ENCODE measurements at places on chromosomes 11 and 22.
A peak's percentile ranks its signal among the peaks of the same experiment; 100 is the strongest.

GRCh38 chr11:11581481-11581880, 40.3 kb downstream of the GALNT18 start:
- no peak for DNase-seq

GRCh38 chr11:64933935-64934681, 1.6 kb downstream of the GPHA2 start:
- DNase-seq: no peak

DNA sequence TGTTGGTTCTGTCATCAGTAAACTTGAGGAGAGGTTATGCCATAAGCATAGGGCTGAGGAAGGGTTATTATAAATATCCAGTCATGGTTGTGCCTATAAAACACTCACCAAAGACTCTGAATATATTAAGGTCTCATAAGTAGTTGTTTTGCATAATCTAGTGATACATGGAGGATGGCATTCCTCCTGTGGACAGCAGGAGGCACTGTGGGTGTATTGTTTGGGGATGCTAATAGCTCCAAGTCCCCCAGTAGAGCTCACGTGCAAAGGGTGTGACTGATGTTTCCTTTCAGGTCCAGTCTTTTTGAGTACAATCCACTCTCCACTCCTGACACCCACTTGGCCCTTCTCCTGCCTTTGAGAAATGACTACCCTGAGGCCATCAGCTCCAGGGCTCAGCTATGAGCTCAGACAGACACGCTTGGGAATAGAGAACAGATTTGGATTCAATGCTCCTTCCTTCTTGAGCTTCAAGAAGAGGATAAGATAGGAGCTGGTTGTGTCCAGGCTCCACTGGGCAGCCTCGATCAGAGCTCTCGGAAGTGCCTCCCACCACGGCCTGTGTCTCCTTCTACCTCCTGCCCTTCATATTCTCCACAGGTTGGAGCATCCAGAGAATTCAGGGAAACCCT, 85.2 kb upstream of the IGLL5 start:
- DNase-seq: no peak

DNA sequence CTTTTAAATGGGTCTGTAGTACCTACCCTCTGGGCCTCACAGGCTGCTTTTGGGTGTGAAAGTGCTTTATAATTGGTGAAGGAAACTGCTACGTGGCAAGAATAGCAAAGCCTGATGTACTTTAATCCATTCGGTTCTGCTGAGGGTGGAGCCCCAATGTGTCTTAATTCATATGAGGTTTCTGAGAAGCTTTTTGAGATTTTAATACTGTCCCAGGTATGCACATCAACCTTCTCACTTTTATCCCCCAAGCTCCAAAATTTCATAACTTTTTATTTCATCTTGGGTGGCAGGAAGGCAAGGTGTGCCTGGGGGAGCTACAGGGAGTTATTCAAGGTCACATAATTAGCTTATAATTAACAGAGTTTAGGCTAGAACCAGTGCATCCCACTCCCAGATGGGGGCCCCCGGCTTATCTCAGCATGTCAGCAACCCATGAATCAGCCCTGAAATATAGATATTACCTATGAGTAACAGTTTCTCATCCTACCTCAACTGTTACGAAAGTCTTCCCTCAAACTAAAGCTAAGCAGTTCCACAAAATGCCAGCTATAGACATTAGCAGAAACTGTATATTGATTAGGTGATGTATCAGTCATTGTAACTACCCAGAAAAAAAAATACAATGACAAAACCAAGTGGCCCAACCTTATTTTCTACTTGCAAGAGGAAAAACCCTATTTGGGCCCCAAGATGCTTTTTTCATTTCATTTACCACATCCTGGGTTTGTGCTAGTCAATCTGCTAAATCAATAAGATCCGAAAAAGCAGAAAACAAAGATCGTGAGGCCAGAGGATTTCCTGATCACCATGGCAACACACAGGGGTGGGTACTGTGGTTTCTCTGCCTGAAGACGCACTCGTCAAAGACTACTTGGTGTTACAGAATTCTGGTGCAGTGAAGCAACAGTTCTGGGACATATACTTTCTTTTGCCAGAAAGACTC, 26.7 kb downstream of the CD44 start:
- no peak for DNase-seq

GRCh38 chr11:29268733-29269132, 748.1 kb downstream of the KCNA4 start:
- DNase-seq: no peak

GRCh38 chr11:79852176-79852575, 411.3 kb upstream of the TENM4 start:
- DNase-seq: no peak

DNA sequence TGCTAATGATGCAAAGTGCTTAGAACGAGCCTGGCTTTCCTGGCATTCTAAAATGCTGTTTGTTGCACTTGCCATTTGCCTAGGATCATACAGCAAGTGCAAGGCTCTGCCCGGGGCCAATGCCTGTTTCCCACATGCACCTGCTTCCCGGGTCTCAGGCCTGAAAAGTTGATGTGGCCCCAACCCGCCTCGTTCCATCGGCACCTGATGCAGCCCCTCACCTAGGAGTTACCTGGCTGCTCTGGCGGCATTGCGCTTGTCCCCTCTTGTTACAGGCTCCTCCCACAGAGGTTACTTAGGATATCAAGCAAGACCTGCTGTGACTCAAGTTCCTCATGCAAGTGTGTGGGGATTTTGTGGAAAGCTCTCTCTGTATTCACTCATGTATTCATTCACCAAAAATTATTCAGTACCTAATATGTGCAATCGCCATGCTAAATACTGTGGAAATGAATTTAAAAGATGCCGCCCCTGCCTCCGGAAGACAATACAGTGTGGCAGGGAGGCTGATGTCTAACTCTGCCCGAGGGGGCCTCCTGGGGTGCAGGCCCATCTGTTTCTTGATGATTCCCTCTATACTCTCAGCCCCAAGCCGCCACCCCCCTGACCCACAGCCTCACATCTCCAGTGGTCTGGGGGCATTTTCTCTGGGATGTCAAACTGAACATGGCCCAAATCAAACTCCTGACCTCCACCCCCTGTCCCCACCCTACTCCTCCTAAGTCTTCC, 184.5 kb downstream of the EFCAB6 start:
- no peak for DNase-seq

GRCh38 chr22:26416256-26416655, 12.8 kb upstream of the ASPHD2 start:
- DNase-seq: no peak

DNA sequence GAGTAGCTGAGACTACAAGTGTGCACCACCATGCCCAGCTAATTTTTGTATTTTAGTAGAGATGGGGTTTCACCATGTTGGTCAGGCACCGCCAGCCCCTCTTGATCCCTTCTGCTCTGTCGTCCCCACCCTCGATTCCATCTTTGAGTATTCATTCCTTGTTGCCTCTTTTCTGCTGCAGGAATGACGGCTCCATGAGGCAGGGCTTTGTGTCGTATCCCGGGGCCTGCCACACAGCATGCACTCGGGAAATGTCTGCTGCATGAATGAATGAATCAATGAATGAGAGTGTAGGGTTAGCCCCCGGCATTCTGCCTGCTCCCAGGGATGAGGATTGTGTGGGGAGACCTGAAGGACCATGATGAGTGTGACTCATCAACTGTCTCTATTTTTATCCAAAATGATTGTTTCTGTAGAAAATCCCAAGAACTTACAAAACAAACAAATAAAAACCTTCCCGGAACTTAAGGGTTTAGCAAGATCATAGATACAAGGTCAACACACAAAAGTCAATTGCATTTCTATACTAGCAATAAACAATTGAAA, 54.6 kb upstream of the SLC22A12 start:
- no peak for DNase-seq

DNA sequence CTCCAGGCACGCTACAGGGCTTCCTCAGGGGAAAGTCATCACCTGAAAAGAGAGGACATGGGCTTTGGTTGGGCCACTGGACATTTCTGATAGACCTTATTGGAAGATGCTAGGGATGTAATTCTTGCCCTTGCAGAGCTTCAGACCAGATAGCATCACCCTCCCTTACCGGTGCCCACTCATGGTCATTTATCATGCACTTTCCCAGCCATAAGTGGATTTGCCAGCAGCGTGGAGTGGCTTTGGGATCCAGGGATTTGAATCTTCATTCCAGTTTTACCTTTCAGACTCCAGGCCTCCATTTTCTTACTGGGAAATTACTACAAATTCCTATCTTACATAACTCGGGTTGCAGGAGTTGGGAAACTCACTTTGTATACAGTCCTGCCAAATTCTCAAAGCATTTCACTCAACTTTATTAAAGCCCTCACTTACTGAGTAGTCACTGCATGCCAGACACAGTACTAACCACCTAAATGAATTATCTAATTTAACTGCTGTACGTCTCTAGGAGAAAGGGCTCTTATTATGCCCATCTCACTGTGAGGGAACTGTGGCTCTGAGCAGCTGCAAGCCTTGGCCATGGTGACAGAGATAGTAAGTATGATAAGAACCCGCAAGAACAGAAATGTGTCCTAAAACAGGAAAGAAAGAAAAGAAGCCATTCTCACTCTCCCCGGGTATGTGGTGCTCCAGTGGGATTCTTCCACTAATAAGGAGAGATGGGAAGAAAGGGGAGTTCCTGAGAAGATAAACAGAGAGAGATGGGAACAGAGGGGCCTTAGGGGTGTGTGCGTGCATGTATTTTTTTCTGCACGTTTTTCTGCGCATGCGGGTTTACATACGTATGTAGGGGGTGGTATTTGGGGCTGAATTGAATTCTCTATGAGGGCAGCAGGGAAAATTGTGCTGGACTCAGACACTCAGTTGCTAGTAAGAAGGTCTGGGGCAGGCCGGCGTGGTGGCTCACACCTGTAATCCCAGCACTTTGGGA, 9.7 kb downstream of the CHRM1 start:
- DNase-seq: no peak

DNA sequence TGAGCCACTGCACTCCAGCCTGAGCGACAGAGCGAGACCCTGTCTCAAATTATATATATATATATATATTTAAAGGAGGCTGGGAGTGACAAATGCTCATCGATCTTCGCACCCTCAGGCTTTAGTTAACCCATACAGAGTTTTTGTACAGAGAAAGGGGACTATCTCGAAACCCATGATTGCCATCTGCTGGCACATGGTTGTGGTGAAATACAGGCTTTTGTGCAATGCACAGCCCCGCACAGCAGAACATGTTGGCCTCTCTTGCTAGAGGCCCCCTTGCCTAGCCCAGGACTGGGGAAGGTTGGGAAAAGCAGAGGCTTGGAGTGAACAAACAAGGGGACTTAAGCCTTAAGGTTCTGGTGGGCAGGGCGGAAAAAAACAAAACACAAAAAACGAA, 3.6 kb downstream of the MYBPC3 start:
- DNase-seq: no peak

GRCh38 chr11:63914896-63915691, 1.9 kb downstream of the RCOR2 start:
- DNase-seq: no peak

DNA sequence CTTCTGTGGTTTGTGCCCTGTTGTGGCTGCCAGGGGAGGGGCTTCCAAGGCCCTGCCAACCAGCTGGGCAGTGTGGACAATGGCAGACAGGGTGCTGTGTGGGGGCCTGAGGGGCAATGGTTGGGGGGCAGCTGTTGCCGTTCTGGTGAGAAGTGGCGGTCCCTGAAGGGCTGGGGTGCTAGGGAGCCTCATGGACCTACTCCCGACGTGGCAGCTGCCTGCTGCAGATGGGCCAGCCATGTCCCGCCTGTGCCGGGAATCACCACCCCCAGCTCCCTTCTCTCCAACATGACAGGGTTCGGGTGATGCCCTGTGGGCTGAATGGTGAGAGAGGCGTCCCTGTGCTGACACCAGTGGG, 74.2 kb downstream of the KCNQ1 start:
- DNase-seq: no peak

DNA sequence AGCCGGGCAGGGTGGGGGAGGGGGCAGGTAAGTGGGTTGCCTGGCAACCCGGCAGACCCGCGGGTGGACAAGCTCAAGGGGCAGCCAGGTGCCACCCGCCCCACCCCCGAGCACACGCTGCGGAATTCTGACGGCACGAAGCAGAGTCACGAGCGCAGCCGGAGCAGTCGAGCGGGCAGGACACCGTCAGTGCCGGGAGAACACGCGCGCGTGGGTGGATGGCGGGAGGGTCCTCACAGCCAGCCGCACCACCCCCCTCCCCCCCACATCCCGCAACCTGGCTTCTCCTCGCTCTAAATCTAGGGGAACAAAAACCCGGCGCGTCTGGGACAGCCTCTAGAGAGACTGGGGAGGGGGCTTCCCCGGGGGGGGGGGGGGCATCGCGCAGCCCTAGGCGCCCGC, 133.1 kb upstream of the HSD17B12 start:
- DNase-seq: no peak

DNA sequence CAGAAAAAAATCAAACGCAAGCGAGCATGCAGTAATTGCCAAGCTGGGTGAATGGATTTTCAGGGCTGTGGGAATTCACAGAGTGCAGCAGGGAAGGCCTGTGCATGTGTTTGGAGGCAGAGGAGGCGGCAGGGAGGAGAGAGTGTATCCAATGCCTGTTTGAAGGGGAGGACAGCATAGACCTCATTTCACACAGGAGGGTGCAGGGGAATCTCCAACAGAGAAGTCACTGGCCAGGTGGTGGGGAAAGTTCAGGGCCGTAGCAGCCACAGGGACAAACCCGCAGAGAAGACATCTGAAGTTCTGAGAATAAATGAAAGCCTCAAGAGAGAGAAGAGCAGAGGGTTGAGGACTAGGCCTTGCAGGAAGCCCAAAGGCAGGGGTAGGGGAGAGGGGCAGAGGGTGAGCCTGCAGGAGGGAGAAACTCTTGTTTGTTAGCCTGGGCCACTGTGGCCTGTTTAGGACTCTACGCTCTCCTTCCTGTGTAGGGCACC, 19.2 kb upstream of the KDM2A start:
- DNase-seq: no peak

GRCh38 chr11:115580927-115581680, 76.9 kb upstream of the CADM1 start:
- DNase-seq: peak; percentile 1

DNA sequence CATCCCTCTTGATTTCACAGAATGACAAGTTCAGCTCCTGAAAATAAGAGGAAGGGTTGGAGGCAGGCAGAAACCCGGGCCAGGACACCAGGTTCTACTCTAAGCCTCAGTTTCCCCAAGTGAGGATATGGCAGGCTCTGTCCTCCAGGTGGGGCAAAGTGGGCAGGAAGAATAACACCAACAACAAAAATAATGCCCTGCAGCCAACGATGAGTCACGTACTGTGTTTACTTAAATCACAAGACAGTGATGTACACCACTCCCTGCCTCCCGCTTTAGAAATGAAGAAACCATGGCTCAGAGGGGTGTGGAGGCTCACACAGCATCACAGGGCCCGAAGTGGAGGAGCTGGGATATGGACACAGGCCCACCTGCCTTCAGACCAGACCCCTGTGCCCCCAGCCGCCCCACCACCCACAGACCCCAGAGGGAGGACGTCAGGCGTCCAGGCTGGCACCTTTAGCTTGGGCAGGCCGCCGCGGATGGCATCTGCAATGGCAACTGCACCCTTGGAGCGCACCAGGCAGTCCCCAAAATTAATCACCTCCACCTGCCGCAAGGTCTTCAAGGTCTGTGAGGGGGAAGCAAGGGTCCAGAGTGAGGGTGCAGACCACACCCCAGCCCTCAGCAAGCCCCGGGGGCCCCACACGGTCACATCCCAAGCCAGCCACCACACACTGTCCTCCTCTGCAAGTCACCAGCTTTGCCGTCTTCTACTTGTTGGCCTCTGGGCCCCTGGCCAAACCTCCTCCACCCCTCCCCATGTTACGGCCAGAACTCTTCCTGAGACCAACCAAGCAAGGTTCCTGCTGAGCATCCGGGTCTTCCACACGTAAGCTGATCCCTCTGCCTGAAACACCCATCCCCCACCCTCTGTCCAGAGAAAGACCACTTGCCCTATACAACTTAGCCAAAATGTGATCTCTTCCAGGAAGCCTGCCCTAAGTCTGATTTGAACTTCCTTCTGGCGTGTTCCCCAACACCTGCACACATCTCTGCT, 15.8 kb upstream of the CHADL start:
- DNase-seq: no peak
